AG10803 (cell line): ENCODE measurements at places on chromosomes 1 and 21.

- peak; percentile 59 for DNase-seq
Measured at GRCh38 chr1:200207711-200208126, 180.2 kb downstream of the NR5A2 start.

DNA sequence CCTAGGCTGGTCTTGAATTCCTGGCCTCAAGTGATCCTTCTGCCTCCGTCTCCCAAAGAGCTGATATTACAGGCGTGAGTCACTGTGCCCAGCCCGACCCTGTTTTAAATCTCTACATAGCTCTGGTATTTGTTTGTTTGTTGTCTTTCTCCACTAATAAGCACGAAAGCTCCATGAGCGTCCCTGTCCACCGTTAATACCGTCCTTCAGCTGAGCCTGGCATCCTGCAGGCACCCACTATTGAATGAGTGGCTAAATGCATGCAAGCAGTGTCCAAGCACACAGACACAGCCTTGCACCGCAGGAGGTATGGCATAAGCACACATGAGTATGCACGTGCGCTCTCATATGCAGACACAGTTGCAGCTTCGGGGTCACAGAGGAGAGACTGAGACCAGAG is 4.5 kb upstream of the COL16A1 start:
- DNase-seq = peak; percentile 52

GRCh38 chr1:10495475-10495817 is 20.7 kb downstream of the PEX14 start:
- no peak for DNase-seq

DNA sequence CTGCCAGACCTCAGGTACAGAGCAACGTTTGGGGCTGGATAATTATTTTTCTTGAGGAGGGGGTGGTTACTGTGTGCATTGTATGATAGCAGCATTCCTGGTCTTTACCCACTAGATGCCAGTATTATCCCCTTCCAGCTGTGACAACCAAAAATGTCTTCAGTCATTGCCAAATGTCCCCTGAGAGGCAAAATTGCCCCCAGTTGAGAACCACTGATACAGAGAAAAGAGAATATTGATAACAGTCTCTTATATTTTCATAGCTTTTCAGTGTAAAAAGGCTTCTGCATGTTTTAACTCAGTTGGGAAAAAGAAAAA is 51.8 kb upstream of the SYT14 start:
- DNase-seq = no peak

DNA sequence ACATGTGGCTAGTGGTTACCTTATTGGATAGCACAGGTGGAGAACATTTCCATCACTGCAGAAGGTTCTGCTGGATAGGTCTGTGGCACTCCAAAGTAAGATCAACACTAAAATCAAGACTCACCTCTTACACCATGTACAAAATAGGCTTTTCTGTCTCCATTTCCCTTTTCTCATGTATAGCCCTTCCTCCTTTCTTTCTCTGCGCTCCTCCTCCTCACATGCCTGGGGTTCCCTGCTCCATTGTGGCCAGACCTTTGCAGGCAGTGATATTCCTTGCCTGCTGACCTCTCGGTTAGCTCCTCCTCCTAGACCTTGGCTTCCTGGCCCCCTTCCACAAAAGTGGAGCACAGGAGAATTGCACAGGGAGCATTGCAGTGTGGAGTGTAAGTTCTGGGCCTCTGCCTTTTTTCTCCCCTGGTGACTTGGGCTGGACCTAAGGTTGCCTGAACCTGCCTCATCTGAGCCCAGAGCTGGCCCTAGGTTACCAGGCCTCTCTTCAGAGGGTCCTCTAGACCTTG is 33.2 kb upstream of the RBM15 start:
- DNase-seq = no peak

- no peak for DNase-seq
Measured at GRCh38 chr1:212351588-212352362, 62.9 kb downstream of the PACC1 start.

- peak; percentile 96 for DNase-seq
Measured at GRCh38 chr21:34887725-34888568, 161.2 kb downstream of the RUNX1 start.

- DNase-seq = peak; percentile 69
Measured at GRCh38 chr1:223413216-223413615, 20.0 kb downstream of the CCDC185 start.

- DNase-seq = no peak
Measured at GRCh38 chr1:148362626-148363438, 120.3 kb downstream of the PPIAL4G start.

GRCh38 chr1:180219776-180220175 is 10.3 kb upstream of the LHX4 start:
- no peak for DNase-seq

DNA sequence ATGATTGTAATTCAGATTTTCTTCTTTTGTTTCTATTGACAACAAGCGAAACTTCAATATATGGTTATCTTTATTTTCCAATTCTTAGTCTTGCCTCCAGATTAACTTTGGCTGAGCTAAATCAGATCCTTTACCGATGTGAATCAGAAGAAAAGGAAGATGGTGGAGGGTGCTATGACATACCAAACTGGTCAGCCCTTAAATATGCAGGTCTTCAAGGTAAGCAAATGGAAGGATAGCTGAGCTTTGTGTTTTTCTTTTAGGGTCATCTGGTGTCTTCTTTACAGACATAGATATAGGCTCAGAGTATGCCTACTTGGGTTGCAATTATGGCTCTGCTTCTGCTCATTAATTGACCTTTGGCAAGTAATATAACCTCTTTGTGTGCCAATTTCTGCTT is 37.7 kb downstream of the AGL start:
- DNase-seq = no peak

- no peak for DNase-seq
Measured at GRCh38 chr1:104132382-104132973, 382.8 kb downstream of the AMY1C start.

GRCh38 chr1:244460197-244460596 is 876 bp upstream of the CATSPERE start:
- no peak for DNase-seq

GRCh38 chr1:36350659-36351226 is 27.3 kb upstream of the EVA1B start:
- DNase-seq = peak; percentile 82

GRCh38 chr1:199174336-199174735 is 535.5 kb downstream of the PTPRC start:
- no peak for DNase-seq

GRCh38 chr1:8025671-8026144 is 401 bp downstream of the ERRFI1 start:
- DNase-seq = no peak

DNA sequence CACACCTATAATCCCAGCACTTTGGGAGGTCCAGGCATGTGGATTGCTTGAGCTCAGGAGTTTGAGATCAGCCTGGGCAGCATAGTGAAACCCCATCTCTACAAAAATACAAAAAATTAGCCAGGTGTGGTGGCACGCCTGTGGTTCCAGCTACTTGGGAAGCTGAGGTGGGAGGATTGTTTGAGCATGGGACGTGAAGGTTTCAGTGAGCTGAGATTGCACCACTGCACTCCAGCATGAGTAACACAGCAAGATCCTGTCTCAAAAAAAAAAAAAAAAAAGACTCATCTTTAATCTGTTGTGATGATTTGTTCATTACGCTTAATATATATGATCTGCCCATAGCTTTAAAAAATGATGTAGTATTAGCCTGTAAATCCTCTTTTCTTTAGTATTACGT is 44.0 kb downstream of the OR10J1 start:
- DNase-seq = no peak

GRCh38 chr21:34037009-34037795 is 36.2 kb upstream of the MRPS6 start:
- DNase-seq = no peak

DNA sequence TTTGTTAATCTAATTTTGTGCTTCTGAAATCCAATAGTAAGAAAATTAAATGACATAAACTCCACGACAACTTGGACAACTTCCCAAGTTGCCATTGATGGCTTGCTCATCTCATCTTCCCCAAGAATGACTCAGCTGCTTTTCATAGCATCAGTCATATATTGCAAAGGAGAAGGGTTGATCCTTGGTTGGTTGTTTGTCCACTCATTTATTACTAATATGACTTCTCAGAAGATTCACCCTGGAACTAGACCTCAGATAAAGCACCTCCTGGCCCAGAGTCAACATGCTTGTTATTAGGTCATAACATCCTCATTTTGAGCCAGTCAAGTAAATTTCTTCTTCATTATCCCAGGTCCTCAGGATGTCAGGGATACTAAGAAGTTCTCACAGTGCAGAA is 2.3 kb upstream of the LCE3D start:
- DNase-seq = no peak

DNA sequence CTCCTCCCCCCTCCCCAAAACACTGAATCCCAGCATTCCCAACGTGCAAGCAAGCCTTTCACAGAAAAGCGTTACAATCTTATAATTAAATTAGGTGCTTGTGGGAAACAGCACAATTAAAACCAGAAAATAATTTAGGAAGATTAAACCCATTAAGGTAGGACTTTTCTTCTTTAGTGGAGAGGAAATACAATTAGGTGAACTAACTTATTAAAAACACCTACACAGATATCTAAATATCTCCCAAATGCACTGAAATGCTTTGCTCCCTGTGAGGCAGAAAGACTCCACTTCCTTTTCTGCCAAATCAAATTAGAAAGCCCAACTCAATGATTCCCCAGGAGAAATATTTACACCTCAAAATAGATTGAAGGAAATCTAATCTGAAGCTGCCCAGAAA is 60.9 kb upstream of the ETS2 start:
- DNase-seq = no peak

GRCh38 chr1:46547481-46548383 is 3.7 kb downstream of the KNCN start:
- DNase-seq = peak; percentile 60

DNA sequence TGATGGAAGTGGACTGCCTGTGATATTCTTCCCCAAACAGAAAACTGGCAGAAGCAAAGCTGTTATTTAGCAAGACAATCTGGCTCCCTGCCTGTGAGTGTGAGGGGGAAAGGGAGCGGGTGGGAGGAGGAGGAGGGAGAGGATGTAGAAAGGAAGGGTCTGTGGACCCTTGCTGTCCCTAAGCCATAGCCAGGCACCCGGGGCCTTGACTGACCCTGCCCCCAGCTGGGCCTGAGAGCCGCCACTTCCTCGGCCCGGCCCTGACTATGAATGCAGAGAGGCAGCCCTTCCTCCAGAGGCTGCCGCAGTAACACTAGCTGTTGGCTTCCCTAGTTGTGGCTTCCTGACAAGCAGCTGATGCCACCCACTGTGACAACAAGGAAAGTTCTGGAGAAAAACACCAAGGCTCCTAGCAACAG is 13.9 kb downstream of the PLA2G2F start:
- DNase-seq = peak; percentile 63

DNA sequence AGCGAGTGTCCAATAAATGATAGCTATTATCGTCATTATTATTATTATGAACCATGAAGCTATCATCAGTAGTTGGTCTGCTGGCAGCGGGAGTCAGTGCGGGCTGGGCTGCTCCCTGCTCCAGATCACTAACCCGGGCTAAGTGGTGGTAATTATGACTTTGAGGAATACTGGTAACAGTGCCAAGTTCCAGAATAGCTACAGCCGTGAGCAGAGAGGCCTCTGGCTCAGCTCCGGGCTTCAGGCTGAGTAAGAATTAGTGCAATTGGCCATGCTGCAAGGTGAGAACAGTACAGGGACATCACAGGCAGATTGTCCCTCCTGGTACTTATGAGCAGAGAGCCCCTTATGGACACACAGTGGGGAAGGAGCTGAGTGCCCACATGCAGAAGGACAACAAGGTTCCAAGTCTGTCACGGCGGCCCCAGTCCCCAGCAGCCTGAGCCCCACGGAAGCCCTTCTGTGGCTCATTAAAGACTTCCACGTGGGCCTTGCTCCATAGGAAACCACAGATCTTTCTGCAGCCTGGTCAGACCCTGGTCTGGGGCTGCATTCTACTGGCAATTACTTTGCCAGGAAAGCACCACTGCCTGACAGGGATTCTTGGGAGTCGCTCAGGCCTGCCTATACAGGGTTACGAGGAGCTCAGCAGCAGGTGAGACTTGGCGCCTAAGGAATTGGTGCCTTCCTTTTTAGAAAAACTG is 235.1 kb downstream of the RRAGC start:
- DNase-seq = no peak

GRCh38 chr1:186511761-186512637 is 51.1 kb upstream of the PDC start:
- no peak for DNase-seq

DNA sequence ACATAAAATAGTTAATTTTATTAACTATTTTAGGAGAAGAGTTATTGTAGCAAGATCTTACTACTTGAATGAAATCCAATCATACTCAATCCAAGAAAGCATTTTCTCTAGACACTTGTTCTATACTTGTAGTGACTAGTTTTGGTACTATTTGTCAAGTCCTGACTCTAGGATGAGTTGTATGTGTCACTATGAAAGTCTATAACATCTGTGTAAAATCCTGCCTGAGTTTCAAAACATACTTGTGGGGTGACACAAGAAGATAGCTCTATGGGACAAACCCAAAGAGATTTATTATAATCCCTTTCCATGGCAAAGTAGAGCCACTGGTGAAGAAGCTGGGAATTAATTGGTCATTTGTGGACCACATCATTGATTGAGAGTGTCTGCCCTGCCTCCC is 1042.2 kb upstream of the ADGRL4 start:
- DNase-seq = no peak

DNA sequence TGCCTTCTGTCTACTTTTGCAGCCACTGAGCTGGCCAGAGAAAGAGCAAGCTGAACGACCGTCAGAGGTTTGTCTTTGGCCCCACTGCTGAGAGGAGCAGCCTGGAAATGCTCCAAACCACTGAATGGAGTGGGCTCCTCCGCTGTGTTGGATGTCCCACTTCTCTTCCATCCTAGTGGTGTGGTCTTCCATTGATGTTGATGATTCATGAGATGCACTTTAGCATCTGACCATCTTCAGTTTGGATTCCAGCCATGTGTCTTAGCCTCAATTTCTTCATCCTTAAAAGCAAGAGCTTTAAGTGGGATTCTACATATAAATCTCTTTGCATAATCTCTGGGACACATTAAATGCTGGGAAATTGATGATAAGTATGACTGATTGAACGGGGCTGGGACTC is 276.9 kb downstream of the SIPA1L2 start:
- DNase-seq = no peak

DNA sequence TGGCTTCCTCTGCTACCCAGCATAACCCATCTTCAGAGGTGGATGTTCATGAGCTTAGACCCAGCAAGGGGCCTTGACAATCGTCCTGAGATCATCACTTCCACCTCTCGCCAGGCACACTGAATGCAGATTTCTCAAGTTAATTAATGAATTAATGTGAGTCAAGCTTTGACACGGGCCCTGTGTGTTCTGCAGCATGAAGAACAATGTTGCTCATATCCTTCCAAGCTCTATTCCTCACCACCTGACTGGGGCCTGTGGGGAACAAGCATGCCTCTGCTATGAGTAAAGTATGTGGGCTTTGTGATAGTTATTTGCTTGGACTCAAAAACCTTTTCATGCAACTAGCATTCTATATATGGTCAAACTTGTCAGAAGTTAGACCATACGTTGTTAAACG is 122.0 kb downstream of the SEC16B start:
- peak; percentile 81 for DNase-seq
